ENCODE measurements at places on chromosomes 16 and 17. TPM values are rescaled to one million over a fixed set of nuclear protein-coding genes. Genes with fewer than 3 reads are reported as not detected.

GRCh38 chr17:30600830-30601494 is 123.8 kb downstream of the GOSR1 start:
- peak; percentile 55 for DNase-seq

GRCh38 chr17:49908782-49909714 is 59.9 kb upstream of the DLX4 start:
- DNase-seq, result no peak

DNA sequence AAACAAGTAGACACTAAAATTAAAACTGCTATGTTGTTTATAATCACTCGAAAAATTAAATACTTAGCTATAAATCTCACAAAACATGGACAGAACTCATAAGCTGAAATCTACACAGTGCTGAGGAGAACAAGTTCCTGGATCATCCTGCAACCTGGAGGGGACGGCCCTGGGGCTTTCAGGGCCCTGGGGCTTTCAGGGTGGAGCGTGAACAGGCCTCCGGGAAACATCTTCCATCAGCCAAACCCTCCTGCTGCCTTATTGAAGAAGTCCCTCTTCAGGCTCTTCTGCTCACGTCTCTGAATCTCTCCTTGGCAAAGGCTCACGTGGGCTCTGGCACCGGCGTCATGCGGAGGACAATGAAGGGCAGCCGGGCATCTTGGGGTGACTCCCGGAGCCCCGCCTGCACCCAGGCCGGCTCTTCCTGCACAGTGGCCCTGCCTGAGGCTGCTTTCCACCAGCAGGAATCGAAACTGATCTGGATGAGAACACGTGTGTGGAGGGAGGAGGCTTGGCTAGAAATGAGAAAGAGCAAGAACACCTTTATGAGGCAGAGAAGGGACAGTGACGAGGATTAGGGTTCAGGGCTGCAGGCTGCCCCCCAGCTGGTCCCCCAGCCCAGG is 127.3 kb downstream of the CDRT15L2 start:
- no peak for DNase-seq

GRCh38 chr16:79509211-79509631 is 91.3 kb downstream of the MAF start:
- DNase-seq, result no peak

DNA sequence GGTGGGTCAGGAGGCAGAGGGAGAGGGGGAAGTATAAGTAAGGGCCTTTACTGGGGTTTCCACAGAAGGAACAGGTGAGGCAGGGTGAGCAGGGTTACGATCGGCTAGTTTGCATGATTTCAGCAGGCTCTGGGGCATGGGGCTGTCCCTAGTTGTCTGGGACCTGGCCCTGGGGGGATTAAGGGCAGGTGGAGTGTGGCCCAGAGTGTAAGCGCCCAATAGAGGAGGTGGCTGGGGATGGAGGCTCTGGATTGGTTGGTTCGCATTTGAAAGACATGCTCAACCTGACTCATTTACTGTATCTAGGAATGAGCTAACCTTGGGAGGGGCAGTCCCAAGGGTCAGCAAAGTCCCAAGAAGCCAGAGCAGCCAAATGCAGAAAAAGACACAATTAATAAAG is 230.3 kb downstream of the MAP2K4 start:
- DNase-seq, result no peak

GRCh38 chr16:7492122-7492521 is 159.5 kb downstream of the RBFOX1 start:
- DNase-seq, result no peak

- no peak for DNase-seq
Measured at GRCh38 chr17:72977771-72978417, 114.6 kb downstream of the SLC39A11 start.

DNA sequence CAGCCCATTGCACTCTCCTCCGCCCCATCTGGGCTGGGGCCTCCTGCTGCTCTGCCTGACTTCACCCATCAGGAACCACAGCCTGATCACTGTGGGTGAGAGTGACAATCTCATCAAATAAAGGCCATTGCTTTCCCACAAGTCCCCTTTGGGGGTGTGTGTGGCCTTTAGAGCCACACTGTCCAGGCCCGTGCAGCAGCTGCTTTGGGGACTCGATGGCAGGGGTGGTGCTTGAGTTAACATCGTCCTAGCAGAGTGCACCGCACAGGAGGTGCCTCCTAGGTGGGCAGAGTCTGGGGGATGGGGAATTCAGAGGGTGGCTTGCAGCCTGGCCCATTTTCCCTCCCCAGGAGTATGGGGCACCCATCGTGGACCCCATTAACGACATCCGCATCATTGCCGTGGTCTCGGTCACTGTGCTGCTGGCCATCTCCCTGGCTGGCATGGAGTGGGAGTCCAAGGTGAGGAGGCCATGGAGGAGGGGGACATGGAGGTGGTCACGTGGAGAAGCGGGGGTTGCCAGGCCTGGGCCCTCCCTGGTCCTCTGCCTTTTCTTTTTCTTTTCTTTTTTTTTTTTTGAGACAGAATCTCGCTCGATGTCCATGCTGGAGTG is 5.4 kb downstream of the SLC12A3 start:
- DNase-seq, result no peak

GRCh38 chr16:85600530-85601271 is 12.4 kb upstream of the GSE1 start:
- no peak for DNase-seq

DNA sequence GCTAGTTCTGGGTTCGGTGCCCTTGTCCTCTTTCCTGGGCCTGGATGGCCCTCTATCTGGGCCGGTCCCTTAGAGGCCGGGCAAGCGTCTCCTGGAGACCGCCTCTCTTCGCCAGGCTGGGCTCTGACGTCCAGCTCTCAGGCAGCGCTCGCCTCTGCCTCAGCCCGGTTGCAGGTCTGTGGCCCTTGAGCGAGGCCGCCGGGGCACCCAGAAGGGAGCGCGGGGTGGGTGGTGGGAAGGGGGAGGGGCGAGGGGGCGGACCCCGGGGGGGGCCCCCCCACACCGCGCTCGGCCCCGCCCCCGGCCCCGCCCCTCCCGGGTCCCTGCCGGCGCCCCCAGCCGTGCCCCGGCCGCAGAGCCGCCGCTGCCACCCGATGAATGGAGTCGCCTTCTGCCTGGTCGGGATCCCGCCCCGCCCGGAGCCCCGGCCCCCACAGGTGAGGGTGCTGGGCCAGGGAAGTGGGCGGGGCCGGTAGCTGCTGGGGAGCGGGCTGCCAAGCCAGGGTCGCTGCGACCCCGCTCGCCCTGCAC is at the start of gene ARHGAP23:
ARHGAP23 (plus strand) TSS at position 353 of the 531 bp plus-strand sequence; CDS start at position 375, 22 bp downstream.
- no peak for DNase-seq

DNA sequence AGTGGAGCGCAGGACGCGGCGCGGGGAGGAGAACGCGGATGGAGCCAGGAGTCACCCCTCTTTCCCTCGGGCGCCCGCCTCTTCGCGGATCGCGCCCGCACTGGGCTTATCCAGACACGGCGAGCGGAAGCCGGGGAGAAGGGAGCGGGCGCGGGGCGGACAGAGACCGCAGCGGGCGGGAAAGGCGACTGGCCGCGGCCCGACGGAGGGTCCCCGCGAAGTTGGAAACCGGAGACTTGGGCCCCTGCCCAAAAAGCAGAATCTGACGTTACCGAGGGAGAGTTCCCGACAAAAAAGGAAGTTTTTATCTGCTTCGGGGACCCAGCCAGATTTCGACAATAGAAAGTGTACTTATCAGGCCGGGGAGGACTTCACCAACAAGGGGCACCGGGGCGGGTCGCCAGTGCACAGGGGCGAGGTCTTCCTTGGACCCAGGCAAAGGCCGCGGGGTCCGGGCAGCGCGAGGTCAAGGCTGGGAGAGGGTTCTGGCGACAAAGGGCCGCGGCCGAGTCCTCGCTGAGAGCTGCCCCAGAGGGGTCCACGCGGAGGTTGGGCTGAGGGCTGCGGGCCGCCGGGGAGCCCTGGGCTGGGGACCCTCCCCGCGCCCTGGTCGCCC is 519 bp downstream of the ST6GALNAC2 start:
- peak; percentile 53 for DNase-seq

GRCh38 chr16:85420501-85421337 is 192.4 kb upstream of the GSE1 start:
- DNase-seq, result peak; percentile 43

- DNase-seq, result no peak
Measured at GRCh38 chr16:68033101-68033500, 10.0 kb downstream of the DUS2 start.

DNA sequence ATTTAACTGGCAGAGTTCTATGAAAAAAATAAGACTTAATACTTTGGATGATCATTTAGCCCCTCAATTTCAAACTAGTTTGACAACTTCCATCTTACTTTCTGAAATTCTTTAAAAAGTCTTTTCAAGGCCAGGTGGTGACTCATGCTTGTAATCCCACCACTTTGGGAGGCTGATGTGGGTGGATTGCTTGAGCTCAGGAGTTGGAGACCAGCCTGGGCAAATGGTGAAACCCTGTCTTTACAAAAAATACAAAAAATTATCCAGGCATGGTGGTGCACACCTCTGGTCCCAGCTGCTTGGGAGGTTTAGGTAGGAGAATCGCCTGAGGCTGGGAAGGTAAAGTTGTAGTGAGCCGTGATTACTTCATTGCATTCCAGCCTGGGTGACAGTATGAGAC is 154.4 kb downstream of the TANC2 start:
- no peak for DNase-seq

GRCh38 chr17:81067391-81067811 is 32.5 kb downstream of the BAIAP2 start:
- DNase-seq, result no peak

- DNase-seq, result peak; percentile 52
Measured at GRCh38 chr17:29292992-29293889, 707 bp downstream of the NUFIP2 start.

GRCh38 chr16:15946257-15947044 is 3.0 kb upstream of the ABCC1 start:
- no peak for DNase-seq

GRCh38 chr16:13402601-13403000 is 501.2 kb downstream of the SHISA9 start:
- no peak for DNase-seq

DNA sequence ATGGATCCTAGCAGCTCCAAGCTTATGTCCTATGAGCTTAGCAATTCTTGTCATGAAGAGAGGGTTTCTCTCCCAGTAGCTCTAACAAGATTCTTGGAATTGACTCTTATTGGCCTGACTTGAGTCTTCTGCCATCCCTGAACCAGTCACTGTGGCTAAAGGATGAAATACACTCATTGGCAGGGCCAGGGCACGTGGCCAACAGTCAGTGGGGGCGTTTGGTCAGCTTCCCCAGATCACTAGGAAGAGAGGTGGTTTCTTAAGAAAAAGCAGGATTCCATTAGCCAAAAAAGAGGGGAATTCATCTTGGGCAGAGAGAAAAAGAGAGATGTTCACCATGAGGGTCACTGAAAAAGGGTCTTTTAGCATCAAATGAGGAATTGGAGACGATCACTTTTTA is 363.2 kb downstream of the SNX29 start:
- no peak for DNase-seq

GRCh38 chr16:30728899-30729672 is 19.1 kb upstream of the PHKG2 start:
- DNase-seq, result peak; percentile 89

DNA sequence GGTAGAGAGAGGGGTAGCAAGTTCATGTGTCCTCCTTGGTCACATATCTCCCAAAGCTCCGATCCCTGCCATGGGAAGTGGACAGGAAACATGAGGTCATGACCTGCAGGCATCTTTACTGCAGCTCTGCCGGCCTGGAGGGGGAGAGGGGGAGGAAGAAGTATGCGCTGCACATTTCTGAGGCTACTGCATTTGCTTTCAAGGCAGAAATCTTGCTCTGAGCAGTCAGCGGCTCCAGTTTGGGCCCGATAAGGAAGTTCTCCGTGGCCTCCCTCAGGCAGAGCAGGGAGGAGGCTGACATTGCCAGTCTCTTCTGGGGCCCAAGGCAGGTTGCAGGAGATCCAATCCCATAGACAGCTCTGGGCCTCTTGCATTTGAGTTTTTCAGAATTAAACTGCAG is 1.5 kb upstream of the NHERF1 start:
- no peak for DNase-seq

DNA sequence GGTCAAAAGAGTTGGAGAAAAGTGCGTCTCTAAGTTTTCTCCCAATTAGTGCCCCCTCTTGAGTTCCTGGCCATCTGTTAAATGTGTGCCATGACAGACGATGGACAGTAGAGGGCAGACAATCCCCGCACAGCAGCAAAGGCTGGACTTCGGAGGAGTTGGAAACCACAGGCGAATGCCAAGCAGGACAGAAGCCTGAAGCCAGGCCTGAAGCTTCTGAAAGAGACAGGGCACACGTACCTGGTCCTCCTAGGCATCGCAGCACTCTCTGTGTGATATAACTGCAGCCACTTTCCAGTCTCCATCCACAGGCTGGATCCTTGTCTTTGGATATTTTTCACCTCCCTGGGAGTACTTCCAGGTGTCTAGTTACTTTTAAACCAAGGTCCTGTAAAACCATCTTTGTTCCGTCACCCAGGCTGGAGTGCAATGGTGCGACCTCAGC is 14.5 kb downstream of the C17orf100 start:
- peak; percentile 65 for DNase-seq

- DNase-seq, result no peak
Measured at GRCh38 chr17:69908626-69909368, 166.2 kb upstream of the KCNJ16 start.

DNA sequence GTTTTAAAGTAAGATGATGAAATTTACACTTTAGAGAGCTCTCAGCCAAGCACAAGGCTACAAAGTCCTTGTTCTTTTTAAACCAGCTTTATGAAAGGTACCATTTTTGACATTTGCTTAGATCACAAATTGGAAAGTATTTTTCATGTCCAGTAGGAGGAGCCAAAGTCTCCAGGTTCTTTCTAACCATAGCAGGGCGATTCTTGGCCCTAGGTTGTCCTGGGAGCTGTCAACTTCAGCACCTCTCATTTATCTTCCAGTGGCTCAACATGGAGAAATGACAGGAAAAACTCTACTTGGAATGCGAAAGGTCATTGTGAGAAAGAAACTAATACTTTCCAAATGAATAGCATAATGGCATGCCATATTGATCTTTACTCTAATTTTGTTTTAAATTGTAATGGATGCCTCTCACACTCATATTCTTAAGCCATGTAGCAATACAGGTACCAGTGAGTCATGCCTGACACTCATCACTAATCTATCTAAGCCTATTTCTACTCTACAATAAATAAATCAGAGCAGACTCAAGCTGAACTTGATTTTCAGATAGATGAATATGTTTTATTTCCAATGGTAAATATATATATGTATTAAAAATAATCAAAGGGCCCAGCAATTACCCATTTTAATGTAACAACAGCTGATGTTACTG is 919.1 kb upstream of the EEF2KMT start:
- DNase-seq, result peak; percentile 9

- no peak for DNase-seq
Measured at GRCh38 chr16:26827386-26827785, 239.3 kb upstream of the C16orf82 start.

GRCh38 chr17:62819511-62820221 is 11.6 kb upstream of the MARCHF10 start:
- peak; percentile 29 for DNase-seq

GRCh38 chr17:56694825-56695224 is 101.3 kb downstream of the NOG start:
- DNase-seq, result no peak

Gene TPSAB1
- polyA plus RNA-seq, result 0.30 TPM

Gene FLYWCH2
- 9.4 TPM for polyA plus RNA-seq

Gene FADS6
- 14.5 TPM for polyA plus RNA-seq

Gene ZFPM1
- 27.2 TPM for polyA plus RNA-seq

Gene KRT20
- 31.7 TPM for polyA plus RNA-seq

Gene OMG
- 1.0 TPM for polyA plus RNA-seq

Gene SCARF1
- polyA plus RNA-seq, result 6.5 TPM

Gene NUBP2
- polyA plus RNA-seq, result 39.4 TPM

Gene GINS2
- polyA plus RNA-seq, result 10.2 TPM

Gene ZCCHC14
- 40.9 TPM for polyA plus RNA-seq

Gene FTSJ3
- polyA plus RNA-seq, result 49.6 TPM

Gene MINK1
- polyA plus RNA-seq, result 103 TPM

Gene CALB2
- polyA plus RNA-seq, result 1.5 TPM

Gene CCDC200
- 47.1 TPM for polyA plus RNA-seq

Gene ZNF688
- 15.8 TPM for polyA plus RNA-seq

Gene KIF18B
- 7.7 TPM for polyA plus RNA-seq

Gene NEK8
- 4.8 TPM for polyA plus RNA-seq

Gene GPR139
- 0.07 TPM for polyA plus RNA-seq

Gene SAMD14
- 5.7 TPM for polyA plus RNA-seq

Data from large intestine (tissue), 12 donors.